Upper lobe of left lung (tissue), 6 donors: ENCODE measurements at places on chromosomes 1 and 21. TPM values are rescaled to one million over a fixed set of nuclear protein-coding genes. Genes with fewer than 3 reads are reported as not detected.

The FCMR gene
- 9.6 TPM for total RNA-seq

The PRAMEF25 gene
- total RNA-seq = not detected

The LDLRAD2 gene
- not detected for total RNA-seq

The ARID1A gene
- 63.2 TPM for total RNA-seq

- H3K4me1 ChIP-seq = no peaks in the 10 kb centered on the region
- DNase-seq = no peak
- H3K27ac ChIP-seq = no peak overlapping the region
Observed at GRCh38 chr21:42698733-42699132, 45.3 kb downstream of the PDE9A start.

- peak; percentile 81 for DNase-seq
- H3K36me3 ChIP-seq = no peaks in the 10 kb centered on the region
- H3K27me3 ChIP-seq = no peaks in the 10 kb centered on the region
Observed at GRCh38 chr1:2544093-2544874, 11.9 kb upstream of the TNFRSF14 start.

DNA sequence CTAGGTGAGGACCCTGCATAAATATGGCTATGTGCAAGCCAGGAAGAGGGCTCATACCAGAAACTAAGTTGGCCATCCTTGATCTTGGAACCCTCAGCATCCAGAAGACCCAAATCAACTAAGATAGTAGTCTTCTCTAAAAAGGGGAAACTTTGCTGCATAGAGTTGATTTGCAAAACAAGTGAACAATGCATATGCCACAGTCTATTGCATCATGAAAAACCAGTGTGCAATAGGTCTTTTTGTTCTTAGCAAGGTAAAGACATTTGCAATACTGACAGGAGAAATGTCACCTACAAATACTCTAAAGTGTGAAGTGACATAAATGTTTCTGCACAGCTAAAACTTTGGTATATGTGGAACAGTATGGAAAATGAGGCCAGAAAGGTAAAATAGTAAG is 2.0 kb upstream of the IFI16 start:
- H3K27ac ChIP-seq = peak overlapping the region; percentile 80
- no peaks in the 10 kb centered on the region for H3K36me3 ChIP-seq
- no peak overlapping the region for H3K4me3 ChIP-seq

GRCh38 chr1:63713627-63714481 is 60.0 kb upstream of the ROR1 start:
- no peak overlapping the region for H3K4me3 ChIP-seq
- no peak for DNase-seq
- H3K27me3 ChIP-seq = no peaks in the 10 kb centered on the region
- no peaks in the 10 kb centered on the region for H3K36me3 ChIP-seq
- H3K27ac ChIP-seq = no peak overlapping the region
- no peaks in the 10 kb centered on the region for H3K4me1 ChIP-seq

DNA sequence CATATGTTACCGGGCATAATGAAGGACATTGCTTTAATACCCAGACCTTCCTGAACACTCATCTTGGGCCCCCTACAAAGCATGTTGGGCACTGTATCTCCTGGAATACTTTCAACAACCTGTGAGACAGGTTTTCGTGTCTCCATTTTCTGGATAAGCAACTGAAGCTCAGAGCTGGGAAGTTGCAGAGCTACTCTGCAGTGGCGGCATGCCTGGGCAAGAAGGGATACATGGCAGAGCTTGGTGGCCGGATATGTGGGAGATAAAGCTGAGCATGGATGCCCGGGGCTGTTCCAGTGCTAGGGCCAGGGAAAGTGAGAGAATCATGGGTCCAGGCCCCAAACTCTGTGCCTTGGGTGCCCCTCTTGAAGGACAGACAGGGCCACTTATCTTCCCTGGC is 71.6 kb upstream of the KCND3 start:
- H3K36me3 ChIP-seq = no peaks in the 10 kb centered on the region
- no peaks in the 10 kb centered on the region for H3K4me1 ChIP-seq
- H3K4me3 ChIP-seq = no peak overlapping the region

DNA sequence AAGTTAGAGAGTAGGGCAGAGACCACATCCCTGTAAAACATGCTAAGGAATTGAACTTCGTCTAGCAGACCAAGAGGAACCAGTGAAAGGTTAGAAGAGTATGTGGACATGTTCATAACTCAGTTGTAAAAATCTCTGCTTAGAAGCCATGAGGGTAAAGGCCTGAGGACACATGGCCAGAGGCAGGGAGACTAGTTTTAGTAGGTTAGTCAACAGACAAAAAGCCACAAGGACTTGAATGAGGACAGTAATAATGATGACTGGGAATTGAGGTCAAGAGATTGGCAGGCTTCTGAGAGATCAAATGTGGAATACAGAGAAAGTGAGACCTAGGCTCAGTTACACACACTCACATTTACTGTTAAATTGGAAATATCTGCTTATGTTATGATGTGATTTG is 205.5 kb upstream of the HOOK1 start:
- H3K4me3 ChIP-seq = no peak overlapping the region
- H3K4me1 ChIP-seq = no peaks in the 10 kb centered on the region
- DNase-seq = no peak
- no peaks in the 10 kb centered on the region for H3K27me3 ChIP-seq

GRCh38 chr21:32424674-32425073 is 12.2 kb downstream of the EVA1C start:
- H3K4me1 ChIP-seq = peaks cover 7% of the 10 kb centered on the region
- no peak overlapping the region for H3K4me3 ChIP-seq
- no peaks in the 10 kb centered on the region for H3K27me3 ChIP-seq
- no peak for DNase-seq
- no peaks in the 10 kb centered on the region for H3K36me3 ChIP-seq

- H3K4me3 ChIP-seq = no peak overlapping the region
- no peaks in the 10 kb centered on the region for H3K36me3 ChIP-seq
- peaks cover 1% of the 10 kb centered on the region for H3K4me1 ChIP-seq
- H3K27me3 ChIP-seq = no peaks in the 10 kb centered on the region
- H3K27ac ChIP-seq = no peak overlapping the region
Observed at GRCh38 chr21:41606706-41607105, 98.7 kb upstream of the TMPRSS2 start.

DNA sequence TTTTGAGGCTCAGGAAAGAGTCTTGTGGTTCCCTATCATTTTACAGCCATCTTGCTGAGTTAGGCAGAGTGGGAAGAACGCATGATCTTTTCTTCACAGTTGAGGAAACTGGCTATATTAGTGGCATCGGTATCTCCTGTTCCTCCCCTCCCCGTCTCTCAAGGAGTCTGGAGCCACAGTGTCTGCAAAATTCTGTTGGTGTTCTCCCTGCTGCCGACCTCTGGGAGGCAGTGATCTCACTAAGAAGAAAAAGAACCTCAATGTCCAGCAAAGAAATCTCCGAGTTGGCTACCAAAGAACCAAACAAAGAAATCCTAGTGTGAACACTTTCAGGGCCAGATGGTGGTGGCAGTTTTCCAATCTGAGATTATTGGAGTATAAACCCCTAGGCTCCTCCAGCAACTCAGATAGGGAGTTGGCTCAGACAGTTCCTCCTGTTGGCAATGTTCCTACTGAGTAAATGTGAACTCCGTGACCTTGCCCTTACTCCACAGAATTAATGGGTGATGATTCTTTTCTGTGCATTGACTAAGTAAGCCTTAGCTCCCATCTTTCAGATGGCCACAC is 41.2 kb downstream of the PRAMEF20 start:
- no peak for DNase-seq
- no peak overlapping the region for H3K4me3 ChIP-seq
- no peak overlapping the region for H3K27ac ChIP-seq
- H3K4me1 ChIP-seq = no peaks in the 10 kb centered on the region
- no peaks in the 10 kb centered on the region for H3K27me3 ChIP-seq

DNA sequence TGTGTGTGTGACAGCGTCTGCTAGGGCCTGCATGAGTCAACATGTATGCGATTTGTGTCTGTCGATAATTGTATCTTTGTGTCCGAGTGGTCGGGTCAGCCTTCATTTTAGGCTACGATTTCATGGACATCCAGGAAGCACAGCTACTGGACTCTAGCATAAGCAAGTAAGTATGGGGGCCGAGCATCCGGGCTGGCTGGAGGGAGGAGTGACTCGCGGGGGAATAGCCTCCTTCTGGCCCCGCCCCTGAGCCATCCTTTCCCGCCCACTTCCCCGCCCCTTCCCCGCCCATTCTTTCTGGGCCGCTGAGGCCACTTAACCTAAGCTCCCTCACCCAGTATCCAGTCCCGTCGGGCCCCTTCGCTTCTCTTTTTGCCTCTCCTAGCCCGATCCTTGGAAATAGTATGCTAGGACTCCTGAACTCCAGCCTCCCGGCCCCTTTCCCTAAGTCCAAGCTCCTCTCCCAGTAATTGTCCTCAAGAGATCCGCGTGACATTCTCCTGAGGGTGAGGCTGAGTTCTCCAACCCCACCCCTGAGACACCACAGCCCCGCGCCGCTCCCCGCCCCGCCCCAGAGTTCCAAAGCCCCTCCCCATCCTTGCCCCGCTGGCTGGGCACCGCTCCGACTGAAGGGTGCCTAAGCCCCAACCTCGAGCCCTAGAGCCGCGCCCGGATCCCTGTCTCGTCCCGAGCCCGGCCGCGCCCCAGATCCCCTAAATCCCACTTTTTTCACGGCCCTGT is 1.2 kb downstream of the MAP3K6 start:
- H3K27ac ChIP-seq = peak overlapping the region; percentile 97
- peak; percentile 95 for DNase-seq
- H3K36me3 ChIP-seq = peaks cover 44% of the 10 kb centered on the region
- H3K4me1 ChIP-seq = peaks cover 50% of the 10 kb centered on the region

GRCh38 chr1:164592634-164593033 is 33.6 kb downstream of the PBX1 start:
- no peak overlapping the region for H3K27ac ChIP-seq
- H3K4me1 ChIP-seq = peaks cover 21% of the 10 kb centered on the region
- DNase-seq = no peak
- H3K27me3 ChIP-seq = no peaks in the 10 kb centered on the region
- H3K36me3 ChIP-seq = no peaks in the 10 kb centered on the region
- no peak overlapping the region for H3K4me3 ChIP-seq
